Progenitor cell of endocrine pancreas (in vitro differentiated cells): ENCODE measurements at places on chromosomes 12 and 14.
A peak's percentile ranks its signal among the peaks of the same experiment; 100 is the strongest.

- DNase-seq, result no peak
Measured at GRCh38 chr12:106974511-106974910, 12.4 kb downstream of the MTERF2 start.

DNA sequence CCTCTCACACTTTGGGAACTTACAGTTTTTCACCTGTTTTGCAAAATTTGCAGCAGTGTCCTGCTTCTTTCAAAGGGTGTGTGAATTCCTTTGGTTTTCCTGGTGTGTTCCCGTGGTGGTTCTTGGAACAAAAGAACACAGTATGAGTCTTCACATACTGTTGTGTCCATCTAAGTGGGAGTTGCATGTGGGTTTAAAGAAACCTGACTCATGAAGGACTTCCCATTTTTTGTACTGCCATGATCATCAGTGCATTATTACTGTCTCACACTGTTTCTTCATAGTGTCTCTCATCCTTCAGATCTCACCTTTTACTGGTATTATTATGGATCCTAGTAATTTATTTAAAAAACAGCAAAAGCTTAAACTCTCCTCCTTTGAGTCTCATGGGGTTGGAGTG is 3.8 kb upstream of the GZMH start:
- DNase-seq, result no peak

GRCh38 chr14:77849711-77850110 is 49.8 kb downstream of the ADCK1 start:
- DNase-seq, result no peak

- no peak for DNase-seq
Measured at GRCh38 chr12:130214686-130215395, 52.6 kb downstream of the FZD10 start.

DNA sequence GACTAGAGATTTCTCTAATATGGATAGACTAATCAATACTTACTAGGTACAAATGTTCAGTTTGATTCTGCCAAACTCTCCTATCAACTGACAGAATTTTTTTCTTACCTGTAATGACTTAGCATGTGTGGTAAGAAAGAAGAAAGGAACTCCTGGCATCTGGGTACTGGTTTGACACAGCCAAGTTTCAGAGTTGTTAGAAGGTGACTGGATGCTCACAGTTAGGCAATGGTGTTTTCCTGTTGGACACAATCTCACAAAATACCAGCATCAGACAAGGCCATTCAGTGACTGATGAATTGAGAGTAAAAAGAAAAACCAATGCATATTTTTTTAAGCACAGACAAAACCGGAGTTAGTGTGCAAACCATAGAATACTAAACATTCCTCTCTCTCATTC is 4.2 kb downstream of the MUCL1 start:
- DNase-seq, result no peak

DNA sequence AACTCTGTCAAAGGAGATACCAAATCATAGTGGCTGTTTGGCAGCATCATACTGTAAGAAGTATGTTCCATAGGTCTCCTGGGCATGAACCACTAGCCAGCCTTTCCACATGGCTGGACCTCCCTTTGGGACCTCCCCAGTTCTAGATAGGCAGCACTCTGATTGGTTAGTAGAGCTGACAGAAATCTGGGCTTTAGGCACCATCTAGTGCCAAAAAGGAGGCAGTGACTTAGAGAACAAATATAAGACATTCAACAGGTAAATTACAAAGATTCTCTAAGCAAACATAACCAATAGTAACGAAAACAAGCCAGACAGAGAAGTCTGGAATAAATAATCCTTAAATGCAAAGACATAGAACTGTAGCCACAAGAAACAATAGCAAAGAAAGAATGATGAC is 148.0 kb upstream of the PDE3A start:
- no peak for DNase-seq

GRCh38 chr14:66081594-66082376 is 404.4 kb upstream of the CCDC196 start:
- DNase-seq, result no peak

DNA sequence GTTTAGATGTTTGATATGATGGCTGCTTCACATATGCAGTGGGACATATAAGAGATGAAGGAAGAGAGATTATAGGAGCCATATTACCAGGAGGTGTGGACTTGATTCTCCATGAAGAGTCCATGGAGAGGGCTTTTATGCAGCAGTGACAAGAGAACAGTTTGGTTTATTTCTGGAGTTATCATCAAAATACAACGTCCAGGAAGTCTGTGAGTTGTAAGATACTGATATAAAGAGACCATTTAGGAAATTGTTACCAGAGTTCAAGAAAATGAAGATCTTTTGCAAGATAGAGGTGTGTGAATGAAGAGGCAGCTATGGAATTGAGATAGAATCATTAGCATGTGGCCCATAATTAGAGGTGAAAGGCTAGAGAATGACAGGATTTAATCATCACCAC is 431.7 kb downstream of the NPAS3 start:
- no peak for DNase-seq

DNA sequence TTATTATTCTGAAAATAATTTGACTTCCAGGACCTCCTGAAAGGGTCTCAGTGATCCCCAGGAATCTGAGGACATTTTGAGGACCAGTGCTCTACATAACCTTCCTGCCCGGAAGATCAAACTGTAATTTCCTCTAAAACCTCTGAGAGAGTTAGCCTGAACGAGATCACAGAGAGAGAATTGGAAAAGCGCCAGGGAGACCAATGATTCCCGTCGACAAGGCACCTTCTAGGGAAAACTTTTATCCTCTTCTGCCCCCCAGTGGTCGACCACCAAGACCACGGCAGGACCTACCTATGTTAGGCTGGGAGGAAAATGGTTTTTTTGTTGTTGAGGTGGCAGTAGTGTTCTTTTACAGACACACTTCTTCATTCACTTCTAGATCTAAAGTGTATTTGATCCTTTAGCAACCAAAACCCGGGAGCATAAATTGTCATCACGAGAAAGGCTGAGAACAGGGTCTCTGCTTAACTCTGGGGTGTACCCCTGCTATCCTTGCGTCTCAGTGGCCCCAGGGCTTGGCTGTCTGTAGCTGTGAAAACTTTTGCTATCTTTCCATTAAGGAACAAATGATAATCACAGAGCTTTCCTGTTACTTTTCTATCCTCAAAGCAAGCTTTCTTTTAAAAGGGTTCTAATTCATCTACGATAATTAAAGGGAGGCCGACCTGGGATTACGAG is 62.9 kb upstream of the NID2 start:
- peak; percentile 51 for DNase-seq

- no peak for DNase-seq
Measured at GRCh38 chr14:96224480-96225096, 19.9 kb downstream of the BDKRB2 start.

DNA sequence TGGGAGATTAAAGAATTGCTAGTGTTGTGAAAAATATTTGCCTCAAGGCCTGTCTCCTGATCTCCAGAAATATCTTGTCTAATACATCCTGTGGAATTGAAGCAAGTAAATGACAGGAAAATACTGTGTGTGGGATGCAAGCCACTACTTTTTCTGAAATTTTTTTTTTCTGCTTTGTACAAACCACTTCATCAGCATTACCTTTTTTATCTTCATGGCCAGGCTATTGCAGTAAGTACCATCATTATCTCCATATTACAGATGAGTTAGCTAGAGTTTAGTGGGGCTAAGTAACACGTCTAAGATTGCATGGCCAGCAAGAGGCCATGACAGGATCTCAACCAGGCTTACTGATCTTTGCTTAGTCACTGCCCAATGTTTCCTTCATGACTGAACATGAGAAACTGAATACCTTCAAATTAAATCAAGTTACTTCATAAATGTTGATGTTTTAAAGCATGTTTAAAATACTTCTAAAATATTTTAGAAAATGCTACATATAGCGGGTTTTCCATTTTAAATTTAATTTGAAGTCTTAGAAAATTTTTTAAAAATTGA is 273.7 kb downstream of the SLC6A15 start:
- DNase-seq, result no peak

- DNase-seq, result no peak
Measured at GRCh38 chr12:108616941-108617858, 16.5 kb downstream of the SELPLG start.

DNA sequence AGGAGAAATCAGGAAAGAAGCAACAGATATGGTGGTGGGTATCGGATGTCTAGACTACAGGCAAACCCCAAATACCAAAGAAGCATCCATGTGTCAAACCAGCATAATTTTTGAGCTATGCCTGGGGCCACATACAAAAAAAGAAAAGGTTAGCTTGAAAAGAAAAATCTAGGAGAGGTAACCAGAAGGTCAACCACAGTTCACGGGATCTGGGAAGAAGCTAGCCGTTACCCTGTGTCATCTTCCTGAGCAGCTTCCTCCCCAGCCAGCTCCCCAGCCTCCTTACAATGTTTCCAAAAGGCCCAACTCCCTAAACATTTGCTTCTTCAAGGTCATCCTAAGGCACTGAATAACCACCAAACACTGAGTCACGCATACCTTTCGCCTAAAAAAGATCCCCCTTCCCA is 3.1 kb downstream of the SINHCAF start:
- DNase-seq, result no peak

GRCh38 chr14:49982082-49982481 is 89.2 kb downstream of the ARF6 start:
- no peak for DNase-seq

DNA sequence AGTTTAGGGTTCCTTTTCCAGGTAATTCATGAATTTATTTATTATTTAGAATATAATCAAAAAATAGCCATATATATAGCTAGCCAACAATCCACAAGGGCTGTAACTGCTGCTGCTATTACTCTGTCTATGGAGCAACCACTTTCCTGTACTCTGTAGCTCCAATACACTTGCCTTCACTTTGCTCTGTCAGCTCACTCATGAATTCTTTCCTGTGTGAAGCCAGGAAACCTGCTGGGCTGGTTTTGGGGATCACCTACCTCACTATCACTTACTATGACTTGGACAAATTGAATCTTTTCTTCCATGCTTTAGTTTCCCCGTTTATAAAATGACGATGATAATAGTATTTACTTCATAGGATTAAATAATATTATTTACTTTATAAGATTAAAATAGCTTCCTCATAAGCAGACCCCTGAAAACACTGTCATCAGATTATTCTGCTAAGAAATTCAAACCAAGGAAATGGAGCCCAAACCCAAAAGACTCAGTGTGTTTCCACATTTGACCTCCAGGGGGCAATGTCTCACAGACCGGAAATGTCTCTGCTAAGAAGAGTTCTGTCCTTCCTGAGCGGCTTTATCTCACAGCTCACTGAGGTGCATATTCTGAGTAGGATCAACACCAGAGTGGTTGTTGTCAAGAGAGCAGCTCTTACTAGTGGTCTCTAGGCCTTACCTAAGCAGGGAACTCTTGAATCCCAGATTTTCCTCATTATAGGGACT is 457.1 kb downstream of the DAD1 start:
- DNase-seq, result no peak

DNA sequence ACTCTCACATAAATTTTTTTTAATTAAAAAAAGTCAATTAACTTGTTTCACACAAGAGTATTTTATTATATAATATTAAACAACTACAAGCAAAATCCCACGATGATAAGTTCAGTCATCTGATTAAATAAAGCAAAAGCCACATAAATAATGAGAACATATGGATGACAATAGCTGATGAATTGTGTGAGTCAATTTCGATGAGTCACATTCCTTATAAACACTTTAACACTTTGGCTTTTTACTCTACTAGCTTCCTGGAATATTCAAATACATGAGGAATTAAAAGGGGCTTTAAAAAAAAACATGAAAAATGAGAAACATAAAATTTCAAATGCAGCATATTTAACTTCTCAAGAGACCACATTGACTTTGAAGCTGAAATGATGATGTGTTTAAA is 95.3 kb downstream of the BCAT1 start:
- no peak for DNase-seq

- DNase-seq, result no peak
Measured at GRCh38 chr14:60989599-60989998, 8.6 kb downstream of the SLC38A6 start.

DNA sequence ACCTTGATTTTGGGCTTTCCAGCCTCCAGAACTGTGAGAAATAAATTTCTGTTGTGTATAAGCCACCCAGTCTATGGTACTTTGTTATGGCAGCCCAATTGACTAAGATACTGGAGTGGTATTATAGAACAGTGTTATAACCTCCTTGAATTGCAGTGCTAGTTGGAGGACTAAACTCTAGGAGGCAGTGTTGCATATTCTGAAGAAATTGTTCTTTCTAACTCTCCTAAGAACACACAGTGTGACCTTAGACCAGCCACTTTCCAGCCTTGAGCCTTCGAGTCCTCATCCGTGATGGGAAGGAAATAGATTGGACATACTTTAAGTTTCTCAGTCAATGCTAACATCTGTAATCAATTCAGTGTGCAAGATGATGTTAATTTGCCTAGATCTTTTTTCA is 22.4 kb upstream of the LRRC10 start:
- DNase-seq, result no peak

GRCh38 chr12:63904653-63905052 is 60.2 kb downstream of the SRGAP1 start:
- no peak for DNase-seq

DNA sequence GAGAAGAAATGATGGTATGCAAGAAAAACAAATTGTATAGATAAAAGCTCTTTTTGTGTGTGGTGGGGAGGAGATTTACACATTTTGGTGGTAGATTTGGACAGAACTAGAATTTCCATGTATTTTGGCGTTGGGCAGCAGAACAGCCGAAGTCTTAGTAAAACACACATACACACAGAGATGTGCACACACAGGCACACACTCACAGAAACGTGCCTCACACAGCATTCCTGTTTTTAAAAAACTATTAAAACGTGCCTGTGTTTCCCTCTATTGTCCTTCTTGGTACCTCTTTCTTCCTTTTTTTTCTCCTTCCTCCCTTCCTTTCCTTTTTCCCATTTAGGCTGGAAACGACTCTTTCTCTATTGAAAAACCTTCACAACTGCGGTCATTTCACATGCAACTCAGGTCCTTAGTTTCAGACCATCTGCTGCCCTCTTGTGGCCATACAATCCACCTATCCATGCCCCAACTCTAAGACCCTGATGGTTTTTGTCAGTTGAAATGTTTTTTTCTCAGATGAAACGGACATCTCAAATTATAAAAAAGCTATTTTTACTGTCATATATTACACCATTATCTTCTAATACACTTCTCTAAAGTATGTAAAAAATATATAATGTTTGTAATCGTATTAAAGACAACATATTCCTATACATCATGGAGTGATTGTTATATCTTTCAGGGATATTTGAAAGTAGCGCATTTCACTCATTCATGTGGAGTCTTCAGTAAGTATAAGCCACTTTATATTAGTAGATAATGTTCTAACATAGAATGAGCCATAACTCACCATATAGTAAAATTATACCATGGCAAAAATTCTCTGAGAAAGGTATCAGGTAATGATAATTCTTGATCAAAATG is 386.7 kb upstream of the NOVA1 start:
- DNase-seq, result peak; percentile 38

DNA sequence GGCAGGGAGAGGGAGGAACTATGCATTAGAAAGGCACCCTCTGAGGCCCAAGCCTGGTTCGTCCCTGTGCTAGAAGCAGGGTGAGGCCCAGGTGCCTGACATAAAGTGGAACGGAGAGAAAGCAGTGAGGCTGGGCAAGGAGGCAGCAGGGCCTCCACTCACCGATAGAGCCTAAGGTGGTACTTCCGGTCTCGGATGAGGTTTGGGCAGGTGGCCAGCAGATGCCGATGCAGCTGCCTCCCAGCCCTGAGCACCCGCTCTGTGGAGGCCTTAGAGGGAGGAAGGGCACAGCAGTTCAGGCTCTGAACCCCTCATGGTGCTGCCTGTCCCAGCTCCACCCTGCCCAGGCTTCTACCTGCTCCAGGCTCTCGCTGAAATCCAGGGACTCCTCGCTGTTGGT is 7.1 kb downstream of the RAPGEF3 start:
- DNase-seq, result no peak

- DNase-seq, result no peak
Measured at GRCh38 chr12:56581418-56582145, 48.5 kb downstream of the BAZ2A start.
